Mesenteric fat pad (tissue), 1 donor: ENCODE measurements at places on chromosomes 5 and 9. TPM values are rescaled to one million over a fixed set of nuclear protein-coding genes. Genes with fewer than 3 reads are reported as not detected.

DNA sequence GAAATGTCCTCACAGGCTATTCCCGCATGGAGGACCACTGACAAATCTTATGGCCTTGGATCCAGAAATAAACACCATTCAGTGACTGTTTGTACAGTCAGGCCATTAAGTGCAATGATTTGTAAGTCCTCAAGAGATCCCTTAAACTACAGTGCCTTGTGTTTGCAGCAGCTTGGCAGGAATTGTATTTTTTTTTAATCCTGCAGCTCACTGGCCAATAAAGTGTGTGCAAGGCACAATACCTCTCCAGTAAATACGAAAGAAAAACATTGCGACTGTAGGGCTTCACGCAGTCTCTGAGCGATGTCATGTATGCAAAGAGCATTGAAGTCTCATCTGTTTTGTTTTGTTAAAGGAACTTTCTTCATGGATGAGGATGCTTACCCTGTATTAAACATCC is 74.2 kb upstream of the TUSC1 start:
- DNase-seq: no peak

GRCh38 chr5:177530638-177531037 is 13.9 kb upstream of the DDX41 start:
- DNase-seq: no peak

DNA sequence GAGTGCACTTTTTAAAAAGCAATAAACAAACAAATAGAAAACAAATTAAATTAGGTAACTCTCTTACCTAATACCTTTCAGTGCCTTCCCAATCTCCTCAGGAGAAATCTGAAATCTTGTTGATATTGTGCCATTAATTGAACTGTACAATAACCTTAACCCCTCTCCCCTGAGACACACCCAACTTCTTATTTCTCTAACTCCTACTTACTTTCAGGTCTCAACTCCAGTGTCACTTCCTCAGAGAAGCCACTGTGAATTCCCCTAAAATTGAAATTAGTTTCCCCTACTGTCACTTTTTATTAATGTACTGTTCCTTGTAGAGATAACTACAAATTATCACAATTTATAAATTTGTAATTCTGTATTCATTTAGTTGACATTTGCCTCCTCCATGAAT is 295.3 kb upstream of the TNC start:
- no peak for DNase-seq

DNA sequence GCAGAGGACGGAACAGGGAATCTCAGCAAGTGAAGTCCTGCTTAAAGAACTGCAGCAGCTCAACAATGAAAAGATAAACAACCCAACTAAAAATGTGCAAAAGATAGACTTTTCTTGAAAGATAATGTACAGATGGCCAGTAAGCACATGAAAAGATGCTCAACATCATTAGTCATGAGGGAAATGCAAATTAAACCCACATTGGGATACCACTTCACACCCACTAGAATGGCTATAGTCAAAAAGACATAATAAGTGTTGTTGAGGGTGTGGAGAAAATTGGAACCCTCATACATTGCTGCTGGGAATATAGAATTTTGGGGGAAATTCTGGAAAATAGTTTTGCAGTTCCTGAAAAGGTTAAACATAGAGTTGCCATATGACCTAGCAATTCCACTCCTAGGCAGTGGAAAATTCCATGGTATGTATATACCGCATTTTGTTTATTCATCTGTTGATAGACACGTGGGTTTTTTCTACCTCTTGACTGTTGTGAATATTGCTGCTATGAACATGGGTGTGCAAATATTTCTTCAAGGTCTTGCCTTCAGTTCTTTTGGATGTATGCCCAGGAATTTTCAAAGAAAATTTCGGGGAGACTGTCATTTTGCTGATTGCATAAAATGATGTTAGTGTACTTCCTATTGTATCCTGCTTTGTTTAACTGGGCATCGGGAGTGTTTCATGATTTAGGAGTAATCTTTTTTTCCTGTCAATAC is 7.2 kb downstream of the CNOT8 start:
- DNase-seq: no peak

DNA sequence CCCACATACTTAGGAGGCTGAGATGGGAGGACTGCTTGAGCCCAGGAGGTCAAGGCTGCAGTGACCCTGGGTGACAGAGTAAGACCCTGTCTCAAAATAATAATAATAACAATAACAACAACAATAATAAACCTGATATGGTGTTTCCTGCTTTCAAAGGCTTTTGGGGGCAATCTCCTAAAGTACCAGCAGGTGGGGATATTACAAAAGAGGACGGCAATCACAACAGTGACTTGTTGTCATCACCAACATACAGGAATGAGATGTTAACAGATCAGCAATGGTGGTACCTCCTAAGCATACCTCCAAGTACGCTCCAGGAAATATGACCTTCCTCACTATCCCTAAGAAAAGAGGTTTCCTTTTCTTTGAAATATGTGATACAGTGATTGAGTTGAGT is 91.1 kb upstream of the RNF180 start:
- no peak for DNase-seq

- DNase-seq: no peak
These were observed 10.4 kb downstream of the PTCH1 start for GRCh38 chr9:95506428-95506677.

DNA sequence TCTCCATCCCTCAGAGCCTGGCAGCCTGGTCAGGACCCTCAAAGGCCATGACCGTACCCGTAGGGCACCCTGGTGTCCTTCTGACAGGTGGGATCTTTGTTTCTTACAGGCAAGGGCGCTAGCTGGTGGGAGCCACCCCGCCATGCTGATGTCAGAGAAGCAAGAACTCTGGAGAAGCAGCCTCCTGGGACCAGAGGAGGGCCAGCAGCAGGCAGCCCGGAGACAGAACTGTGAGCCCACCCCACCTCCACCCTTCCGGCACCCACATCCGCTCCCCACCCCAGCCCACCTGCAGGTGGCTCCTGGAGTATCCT is 42.2 kb upstream of the IL17B start:
- DNase-seq: no peak

GRCh38 chr5:27341342-27341741 is 303.0 kb upstream of the CDH9 start:
- no peak for DNase-seq

DNA sequence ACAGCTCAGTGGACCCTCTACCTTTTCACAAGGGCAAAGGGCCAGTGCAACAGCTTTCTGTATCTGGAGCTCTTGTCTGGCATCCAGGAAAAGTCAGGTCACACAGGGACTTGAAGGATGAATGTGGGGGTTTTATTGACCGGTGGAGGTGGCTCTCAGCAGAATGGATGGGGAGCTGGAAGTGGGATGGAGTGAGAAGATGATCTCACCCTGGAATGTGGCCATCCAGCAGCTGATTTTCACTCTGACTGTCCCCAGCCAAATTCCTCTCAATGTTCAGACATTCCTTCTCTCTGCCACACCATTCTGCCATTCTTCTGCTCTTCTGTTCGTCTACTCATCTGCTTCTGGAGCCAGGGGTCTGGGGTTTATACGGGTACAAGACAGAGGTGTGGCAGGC is 1119.9 kb downstream of the TAF11L14 start:
- DNase-seq: no peak

DNA sequence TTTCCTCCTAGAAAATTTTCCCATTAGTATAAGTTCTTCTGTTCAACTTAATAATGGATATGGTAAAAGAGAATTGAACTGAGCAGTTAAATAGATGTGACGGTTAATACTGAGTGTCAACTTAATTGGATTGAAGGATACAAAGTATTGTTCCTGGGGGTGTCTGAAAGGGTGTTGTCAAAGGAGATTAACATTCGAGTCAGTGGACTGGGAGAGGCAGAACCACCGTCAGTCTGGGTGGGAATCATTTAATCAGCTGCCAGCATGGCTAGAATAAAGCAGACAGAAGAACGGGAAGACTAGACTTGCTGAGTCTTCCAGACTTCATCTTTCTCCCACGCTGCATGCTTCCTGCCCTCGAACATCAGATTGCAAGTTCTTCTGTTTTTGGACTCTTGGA is 689.6 kb upstream of the CDH10 start:
- DNase-seq: no peak

- DNase-seq: no peak
These were observed 45.6 kb upstream of the SLC44A1 start for GRCh38 chr9:105198865-105199264.

DNA sequence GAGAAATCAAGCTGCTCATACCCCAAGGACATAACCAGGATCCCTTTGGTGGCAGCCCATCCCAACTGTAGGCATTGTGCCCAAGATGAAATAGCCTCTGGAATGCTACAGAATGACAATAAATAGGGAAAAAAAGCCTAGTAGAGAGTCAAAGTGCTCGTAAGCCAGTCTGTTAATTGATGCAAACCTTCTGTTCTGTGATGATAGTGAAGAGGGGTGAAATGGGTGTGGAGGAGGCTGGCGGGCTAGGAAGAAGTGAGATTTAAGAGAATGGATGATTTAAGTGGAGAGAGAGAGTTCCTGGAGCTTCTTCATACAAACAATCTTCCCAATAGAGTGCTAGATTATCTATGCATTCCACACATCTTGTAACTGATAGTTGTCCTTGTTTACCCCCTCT is 301.0 kb upstream of the PCSK5 start:
- DNase-seq: no peak

DNA sequence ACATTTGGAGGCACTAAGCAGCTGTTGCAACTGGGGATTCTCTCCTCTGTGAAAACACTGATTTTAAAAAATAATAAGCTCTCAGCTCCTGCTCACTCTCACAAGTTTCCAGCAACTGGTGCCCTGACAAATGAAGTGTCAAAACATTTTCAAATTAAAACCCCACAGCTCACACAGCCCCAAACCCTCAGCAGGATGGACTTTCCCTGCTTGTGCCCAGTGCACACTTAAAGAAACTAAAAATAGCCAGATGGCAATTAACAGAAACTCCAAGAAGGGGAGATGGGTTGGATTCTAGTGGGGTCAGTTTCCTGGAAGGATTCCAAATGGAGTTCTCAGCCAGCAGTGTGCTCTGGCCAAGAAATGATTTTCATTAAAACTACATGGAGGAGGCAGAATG is 163.0 kb upstream of the PUM3 start:
- no peak for DNase-seq

DNA sequence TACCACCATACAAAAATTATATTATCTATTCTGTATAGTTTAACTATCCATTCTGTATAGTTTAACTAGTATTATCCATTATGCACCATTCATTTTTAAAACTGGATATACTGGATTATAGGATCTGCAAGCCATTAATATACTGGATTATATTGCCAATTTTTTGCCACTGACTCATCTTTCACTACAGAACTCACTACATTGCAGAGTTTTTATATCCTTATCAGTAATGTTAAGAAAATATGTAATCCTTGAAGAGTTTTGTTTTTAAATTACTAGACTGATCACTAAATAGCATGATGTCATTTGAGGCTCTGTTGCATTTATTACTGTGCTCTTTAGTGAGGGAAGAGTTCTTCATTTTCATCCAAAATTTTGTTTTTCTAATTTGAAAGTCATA is 109.8 kb upstream of the SNX2 start:
- DNase-seq: no peak

- DNase-seq: no peak
These were observed 22.0 kb downstream of the PDGFRB start for GRCh38 chr5:150133581-150134197.

DNA sequence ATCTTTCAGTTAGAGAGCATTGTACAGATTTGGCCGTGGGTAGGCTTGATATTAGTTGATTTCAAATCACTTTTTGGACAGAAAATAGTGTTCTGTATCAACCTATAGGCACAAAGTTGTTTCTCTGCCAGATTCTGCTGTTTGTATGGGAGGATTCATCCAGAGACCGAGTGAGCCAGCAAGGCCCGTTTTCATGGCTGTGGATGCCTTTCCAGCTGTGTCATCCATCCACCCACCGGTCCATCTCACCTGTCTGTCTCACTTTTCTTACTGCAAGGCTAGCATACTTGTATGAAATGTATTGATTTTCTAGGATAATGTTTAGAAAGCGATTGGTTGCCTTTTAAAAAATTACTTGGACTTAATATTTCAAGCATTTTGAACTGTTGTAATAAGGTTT is 34.4 kb downstream of the ICE1 start:
- no peak for DNase-seq

- no peak for DNase-seq
These were observed 74.1 kb upstream of the HSPA9 start for GRCh38 chr5:138649316-138649720.

DNA sequence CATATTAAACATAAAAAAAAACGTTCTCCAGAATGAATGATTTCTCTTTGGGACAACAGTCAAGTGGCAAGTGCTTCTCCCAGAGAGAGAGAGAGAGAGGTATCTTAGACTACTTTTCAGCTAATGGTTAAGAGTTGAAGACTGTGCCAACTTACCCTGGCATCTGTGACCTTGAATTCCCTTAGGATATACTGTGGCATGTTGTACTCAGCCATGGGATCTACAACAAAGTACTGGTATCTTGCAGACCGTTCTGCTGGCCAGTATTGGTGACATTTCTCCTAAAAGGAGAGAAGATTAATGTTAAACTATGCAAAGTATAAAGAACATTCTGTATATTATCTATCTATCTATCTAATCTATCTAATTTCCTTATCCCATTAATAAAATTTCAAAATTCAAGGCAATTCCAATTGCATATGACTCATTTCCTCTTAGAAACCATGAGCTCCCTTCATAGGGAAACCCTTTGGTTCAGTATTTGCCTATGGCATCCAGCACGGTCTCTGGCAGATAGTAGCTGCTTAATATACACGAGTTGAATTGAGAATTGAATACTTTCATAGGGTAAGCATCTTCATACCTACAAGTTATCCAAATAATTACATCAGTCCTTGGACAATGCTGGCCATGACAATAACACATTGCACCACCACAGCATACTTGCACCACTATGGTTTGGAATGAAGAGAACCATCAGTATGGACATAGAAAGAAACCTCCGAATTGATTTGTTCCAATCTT is 539.4 kb upstream of the DMAC1 start:
- DNase-seq: no peak

- DNase-seq: no peak
These were observed 17.4 kb upstream of the ADRB2 start for GRCh38 chr5:148808864-148809642.

Gene NIM1K
- 0.58 TPM for total RNA-seq

Gene MYMK
- not detected for total RNA-seq

Gene CCDC171
- 0.87 TPM for total RNA-seq

Gene PAEP
- total RNA-seq: not detected

Gene MSX2
- total RNA-seq: 1.8 TPM

Gene PDZD2
- 58.5 TPM for total RNA-seq

Gene SAXO1
- not detected for total RNA-seq

Gene MEIKIN
- 1.0 TPM for total RNA-seq

Gene WNT8A
- not detected for total RNA-seq

Gene HMMR
- 0.32 TPM for total RNA-seq

Gene SEC61B
- 146 TPM for total RNA-seq

Gene WDR38
- total RNA-seq: not detected
